ENCODE measurements at places on chromosomes 6 and 20.

DNA sequence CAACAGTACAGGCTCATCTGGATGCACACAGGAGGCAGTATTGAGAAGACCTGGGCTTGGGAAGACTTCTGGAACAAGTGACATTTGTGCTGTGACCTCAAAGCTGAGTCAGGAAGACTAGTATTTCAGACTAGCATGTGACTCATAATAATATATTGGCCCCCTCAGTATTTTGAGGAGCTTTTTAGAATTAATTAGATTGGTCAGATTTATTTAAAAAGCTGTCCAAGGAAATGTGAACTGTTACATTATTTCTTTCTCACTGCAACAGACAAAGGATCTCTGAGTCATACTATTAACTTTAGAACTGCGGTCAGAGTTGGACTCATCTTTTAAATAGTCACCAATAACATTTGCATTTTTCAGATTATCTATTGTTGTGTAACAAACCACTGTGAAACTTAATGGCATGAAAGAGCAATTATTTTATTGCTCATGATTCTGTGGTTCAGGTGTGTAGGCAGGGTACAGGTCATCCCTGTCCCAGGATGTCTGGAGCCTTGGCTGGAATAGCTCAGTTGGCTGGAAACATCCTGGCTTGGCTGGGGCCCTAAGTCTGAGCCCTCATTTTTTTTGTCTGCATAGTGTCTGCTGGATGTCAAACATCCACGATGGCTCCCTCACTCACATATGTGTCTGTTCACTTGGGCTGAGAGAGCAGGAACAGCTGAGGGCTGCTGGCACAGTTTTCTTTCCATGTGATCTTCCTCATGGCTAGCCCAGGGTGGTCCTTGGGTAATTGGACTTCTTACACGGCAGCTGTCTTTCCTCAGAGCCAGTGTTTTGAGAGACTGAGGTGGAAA is 46.9 kb downstream of the MAP3K4 start:
- no peak for DNase-seq

DNA sequence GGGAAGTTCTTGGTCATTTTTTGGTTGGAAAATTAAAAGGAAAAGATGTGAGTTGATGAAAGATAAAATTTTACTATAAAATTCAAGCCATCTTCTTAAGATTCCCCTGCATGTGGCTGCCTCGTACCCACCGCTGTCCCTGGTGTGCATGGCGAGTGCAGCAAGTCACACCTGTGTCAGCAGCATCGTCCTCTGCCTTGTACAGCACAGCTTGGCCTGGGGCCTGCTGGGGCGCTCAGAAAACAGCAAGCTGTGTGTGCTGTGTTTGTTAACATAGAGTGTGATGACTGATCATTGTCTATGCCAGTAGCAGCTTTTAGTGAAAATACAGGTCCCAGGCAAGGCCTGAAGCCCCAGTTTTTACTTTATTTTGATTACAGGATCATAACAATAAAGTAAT is 56.7 kb downstream of the FAM120B start:
- no peak for DNase-seq

DNA sequence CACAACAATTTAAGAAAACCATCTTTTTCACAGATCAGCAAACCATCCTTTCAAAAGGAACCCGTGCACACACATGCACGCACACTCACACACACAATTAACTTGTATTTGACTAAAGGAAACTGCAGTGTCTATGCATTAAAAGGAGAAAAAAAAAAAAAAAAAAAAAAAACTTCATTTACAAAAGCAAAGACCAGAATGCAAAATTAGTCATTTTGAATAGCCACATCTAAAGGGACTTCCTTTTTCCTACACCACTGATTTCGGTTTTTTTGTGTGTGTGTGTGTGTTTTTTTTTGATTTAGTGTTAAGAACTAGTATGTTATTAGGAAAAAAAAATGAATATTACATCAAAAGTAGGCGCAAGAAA is 6.3 kb downstream of the ZMYND8 start:
- no peak for DNase-seq

- DNase-seq: no peak
Observed at GRCh38 chr6:90123831-90124230, 172.8 kb downstream of the BACH2 start.

- DNase-seq: no peak
Observed at GRCh38 chr6:129440691-129441090, 269.3 kb downstream of the ARHGAP18 start.

GRCh38 chr6:150949526-150949925 is 84.0 kb downstream of the MTHFD1L start:
- no peak for DNase-seq

DNA sequence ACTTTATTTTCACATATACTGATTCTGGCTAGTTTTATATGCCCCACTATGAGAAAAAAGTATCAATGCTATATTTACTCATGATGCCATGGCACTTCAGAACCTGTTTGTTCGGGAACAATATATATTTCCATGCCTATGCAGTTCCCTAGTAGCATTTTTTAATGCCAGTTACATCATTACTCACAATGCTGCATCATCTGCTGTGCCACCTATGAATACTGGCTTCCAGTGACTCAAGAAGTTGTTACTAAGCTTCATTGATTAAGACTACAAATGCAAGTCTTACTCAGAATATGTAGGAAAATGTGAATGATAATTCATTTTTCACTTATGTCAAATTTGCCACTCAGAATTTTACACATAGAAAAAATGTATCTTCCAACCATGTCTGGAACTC is 97.9 kb downstream of the MAFB start:
- no peak for DNase-seq

DNA sequence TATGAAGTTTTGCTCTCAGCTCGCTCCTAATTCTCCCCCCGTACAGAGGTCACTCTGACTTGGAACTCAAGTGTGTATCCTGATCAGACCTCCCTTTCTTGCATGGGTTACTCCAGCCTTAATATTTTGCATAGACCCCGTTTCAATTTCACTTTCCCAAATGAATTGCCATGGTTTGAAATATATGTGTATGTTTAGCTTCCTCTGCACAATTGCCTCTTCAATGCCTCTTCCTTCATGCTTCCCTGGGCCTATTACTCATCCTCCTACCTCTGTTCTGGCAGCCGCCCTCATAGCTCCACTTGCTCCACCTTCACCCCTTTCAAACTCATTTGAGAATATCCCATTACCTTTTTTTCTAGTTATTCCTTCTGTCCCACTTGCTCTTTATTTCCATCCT is 90.0 kb upstream of the SAMD5 start:
- DNase-seq: no peak

- no peak for DNase-seq
Observed at GRCh38 chr6:32943864-32944649, 3.2 kb upstream of the HLA-DMB start.

- no peak for DNase-seq
Observed at GRCh38 chr20:32465092-32465900, 107.2 kb downstream of the ASXL1 start.

- DNase-seq: no peak
Observed at GRCh38 chr6:25898289-25898977, 24.4 kb upstream of the SLC17A3 start.

GRCh38 chr20:56630506-56631317 is 1.6 kb downstream of the TFAP2C start:
- DNase-seq: no peak

DNA sequence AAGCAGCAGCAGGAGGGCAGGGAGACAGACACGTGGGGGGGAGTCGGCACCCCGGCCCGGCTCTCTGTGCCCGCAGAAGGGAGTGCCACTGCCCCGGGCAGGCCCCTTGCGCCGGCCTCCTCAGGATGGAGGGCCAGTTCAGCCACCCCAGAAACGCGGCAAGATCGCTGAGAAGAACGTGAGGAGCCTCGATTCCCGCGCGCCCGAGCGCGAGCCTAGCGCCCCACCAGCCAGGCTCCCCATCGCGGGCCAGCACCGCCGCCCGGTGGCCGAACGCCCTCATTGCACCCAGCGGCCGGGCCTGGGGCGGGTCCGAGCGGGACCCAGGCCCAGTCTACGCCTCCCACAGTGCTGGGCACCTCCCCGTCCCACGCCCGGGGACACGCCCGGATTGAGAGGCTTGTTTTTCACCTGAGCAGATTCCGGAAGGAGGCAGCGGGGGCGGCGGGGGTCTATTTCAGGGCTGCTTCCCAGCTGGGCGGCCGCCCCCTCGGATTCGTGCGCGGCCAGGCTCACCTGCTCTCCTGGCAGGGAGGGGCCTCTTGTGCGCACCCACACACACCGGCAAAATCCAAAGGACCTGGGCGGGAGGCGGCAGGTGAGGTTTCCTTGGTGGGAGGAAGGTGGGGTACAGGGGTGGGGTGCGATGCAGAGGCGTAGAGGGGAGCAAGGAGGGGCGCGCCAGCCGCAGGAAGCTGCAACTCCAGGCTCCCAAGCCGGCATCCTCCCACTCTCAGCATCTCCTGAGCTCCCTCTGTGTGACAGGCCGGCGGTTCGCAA is 9.0 kb upstream of the GRM4 start:
- DNase-seq: peak; percentile 71

GRCh38 chr6:48733581-48733980 is 622.6 kb upstream of the PTCHD4 start:
- DNase-seq: no peak

- DNase-seq: no peak
Observed at GRCh38 chr6:146135167-146135566, 106.3 kb downstream of the GRM1 start.

DNA sequence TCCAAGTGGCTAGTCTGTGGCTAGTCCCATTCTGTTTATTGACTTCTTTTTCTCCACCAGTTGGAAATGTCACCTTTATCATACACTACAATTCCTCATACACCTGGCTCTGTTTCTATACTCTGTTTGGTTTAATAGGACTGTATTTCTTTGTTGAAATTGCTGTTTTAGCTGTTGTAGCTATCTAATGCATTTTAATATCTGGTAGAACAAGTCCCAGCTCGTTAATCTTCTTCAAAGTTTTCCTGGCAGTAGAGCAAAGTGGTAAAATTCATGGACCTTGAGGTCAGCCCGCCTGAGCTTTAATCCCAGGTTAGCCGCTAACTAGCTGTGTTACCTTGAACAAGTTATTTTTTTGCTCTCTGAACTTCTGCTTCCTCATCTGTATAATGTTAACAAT is 9.9 kb upstream of the ASXL1 start:
- no peak for DNase-seq

- no peak for DNase-seq
Observed at GRCh38 chr6:72650081-72650745, 28.3 kb downstream of the KCNQ5 start.

DNA sequence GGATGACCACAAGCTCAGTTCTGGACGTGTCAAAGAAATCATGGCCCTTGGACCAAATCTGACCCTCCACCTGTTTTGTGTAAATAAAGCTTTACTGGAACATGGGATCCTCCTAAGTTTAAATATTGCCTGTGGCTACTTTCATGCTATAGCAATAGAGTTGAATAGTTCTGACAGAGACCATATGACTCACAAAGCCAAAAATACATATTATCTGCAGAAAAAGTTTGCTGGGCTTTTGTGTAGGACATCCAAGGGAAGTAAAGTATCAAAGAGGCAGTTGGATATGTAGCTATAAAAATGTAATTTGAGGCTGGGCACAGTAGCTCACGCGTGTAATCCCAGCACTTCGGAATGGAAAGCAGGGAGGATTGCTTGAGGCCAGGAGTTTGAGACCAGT is 78.9 kb downstream of the TOX2 start:
- no peak for DNase-seq

- DNase-seq: no peak
Observed at GRCh38 chr6:15901141-15902115, 227.5 kb upstream of the MYLIP start.

DNA sequence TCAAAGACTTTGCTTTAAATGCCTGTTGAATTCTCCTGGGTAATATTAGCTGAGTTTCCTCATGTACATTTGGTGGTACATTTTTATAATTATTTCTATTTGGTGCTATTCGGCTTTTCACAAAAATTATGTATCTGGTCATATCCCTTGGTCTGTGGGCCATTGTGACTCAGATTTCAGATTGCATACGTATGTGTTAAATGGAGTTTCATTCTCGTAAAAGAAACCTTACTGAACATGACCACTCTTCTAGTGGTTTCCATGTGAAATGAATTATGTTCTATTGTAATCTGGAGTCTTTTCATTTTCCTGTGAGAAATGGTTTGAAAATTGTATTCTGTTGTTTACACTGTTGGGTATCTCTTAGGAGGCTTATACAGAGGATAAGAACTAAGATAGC is 386.2 kb upstream of the FLRT3 start:
- DNase-seq: no peak

- no peak for DNase-seq
Observed at GRCh38 chr6:56345376-56345995, 98.1 kb upstream of the COL21A1 start.

DNA sequence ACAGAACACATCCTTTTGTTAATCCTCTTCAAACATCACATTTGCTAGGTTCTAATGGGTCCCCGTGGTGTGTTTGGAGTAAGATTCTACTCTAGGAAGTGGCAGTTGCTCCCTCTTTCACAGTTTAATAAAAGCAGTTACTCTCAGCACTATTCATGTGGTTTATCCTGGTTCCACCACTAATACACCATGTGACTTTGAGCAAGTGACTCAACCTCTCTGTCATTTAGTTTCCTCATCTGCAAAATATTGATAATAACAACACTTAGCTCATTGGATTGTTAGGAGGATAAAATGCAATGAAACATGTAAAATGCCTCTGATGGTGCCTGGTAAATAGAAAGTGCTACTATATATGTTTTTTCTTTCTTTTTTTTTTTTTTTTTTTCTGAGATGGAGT is 488.0 kb upstream of the NOX3 start:
- DNase-seq: no peak

DNA sequence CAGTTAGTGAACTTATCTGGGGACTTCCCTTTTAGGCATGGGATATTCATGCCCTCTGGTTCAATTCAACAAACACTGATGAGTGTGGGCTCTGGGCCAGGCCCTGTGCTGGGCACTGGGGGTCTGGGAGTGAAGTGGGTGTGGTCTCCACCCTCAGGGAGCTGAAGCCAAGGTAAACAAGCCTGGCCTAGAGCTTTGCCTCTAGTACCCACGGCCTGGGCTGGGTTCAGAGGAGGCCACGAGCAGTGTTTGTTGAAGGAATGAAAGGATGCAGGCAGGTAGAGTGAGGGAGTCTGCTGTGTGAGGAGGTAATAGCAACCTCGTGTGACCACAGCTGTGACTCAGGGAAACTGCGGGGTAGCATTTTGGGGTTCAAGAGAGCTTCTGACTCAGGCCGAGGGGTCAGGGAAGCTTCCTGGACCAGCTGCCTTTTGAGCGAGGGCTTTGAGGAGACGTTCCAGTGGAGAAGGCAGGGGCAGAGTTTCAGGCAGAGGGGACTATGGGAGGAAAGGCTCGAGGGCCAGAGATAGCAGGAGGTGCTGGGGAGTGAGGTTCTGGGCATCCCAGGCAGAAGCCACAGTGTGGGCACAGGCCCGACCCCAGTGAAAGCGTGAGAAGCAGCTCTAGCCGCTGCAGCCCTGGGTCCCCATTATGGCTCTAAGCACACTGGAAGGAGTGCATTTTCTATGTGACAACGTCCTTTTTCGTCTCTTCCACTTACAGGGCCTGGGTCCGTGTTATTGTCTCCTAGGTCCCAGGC is 5.6 kb downstream of the MYLK2 start:
- DNase-seq: no peak
